Naive B cell (primary cell): ENCODE measurements at places on chromosomes 16 and 17. TPM values are rescaled to one million over a fixed set of nuclear protein-coding genes. Genes with fewer than 3 reads are reported as not detected.

GRCh38 chr16:81542609-81543570 is 98.3 kb downstream of the CMIP start:
- DNase-seq, result no peak
- no peak overlapping the region for H3K4me3 ChIP-seq
- peak overlapping the region; percentile 48 for H3K27ac ChIP-seq
- no peaks in the 10 kb centered on the region for H3K27me3 ChIP-seq
- peaks cover 76% of the 10 kb centered on the region for H3K4me1 ChIP-seq

DNA sequence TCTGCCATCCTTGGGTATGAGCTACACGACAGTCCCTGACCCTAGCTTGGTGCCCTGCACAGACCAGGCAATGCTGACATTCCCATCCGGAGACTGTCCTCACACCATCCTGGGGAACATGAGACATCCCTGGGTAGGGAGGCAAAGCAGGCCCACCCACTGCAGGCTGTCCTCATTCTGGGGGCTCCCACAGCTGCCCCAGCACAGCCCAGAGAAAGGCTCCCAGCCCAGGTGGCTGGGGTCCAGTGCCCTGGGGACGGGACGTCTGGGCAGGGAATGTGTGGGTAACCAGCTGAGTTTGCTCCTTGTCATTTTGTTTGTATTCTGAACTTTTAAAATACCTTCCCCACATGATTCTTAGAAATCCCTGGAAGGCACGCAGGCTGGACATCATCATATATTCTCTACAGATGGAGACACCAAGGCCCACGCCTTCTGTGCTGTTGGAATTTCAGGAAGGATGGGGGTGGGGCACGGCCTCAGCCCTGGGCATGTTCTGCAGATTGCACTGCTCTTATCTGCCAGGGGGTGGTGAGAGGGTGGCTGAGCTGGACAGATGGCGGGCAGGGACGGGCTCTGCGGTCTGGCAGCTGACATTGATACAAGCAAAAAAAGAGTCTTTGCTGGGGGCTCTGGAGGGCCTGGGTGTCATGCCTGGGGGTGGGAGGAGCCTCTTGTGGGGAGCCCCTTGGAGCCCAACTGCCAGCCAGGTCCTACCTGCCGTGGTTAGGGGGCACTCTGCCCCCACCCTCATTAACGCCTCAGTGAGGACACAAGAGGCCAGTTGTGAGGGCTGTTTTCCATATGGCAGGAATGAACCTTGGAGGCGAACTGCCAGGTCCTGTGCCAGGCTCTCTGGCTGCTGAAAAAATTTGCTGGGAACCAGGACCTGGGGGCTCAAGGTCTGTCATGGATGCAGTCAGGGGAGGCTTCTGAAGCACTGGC is 28.4 kb downstream of the LRRC75A start:
- H3K36me3 ChIP-seq, result no peaks in the 10 kb centered on the region
- no peak overlapping the region for H3K4me3 ChIP-seq
- no peaks in the 10 kb centered on the region for H3K4me1 ChIP-seq
- no peak overlapping the region for H3K27ac ChIP-seq
- DNase-seq, result no peak

GRCh38 chr16:17470908-17471718 is at the start of gene XYLT1:
TSS of gene XYLT1 (minus strand) at chr16:17470960. CDS start at chr16:17470796, 164 bp downstream.
- H3K4me3 ChIP-seq, result peak within 1 kb of the TSS; percentile 97
- peaks cover 69% of the 10 kb centered on the region for H3K4me1 ChIP-seq
- DNase-seq, result peak; percentile 44
- peaks cover 4% of the 10 kb centered on the region for H3K36me3 ChIP-seq

DNA sequence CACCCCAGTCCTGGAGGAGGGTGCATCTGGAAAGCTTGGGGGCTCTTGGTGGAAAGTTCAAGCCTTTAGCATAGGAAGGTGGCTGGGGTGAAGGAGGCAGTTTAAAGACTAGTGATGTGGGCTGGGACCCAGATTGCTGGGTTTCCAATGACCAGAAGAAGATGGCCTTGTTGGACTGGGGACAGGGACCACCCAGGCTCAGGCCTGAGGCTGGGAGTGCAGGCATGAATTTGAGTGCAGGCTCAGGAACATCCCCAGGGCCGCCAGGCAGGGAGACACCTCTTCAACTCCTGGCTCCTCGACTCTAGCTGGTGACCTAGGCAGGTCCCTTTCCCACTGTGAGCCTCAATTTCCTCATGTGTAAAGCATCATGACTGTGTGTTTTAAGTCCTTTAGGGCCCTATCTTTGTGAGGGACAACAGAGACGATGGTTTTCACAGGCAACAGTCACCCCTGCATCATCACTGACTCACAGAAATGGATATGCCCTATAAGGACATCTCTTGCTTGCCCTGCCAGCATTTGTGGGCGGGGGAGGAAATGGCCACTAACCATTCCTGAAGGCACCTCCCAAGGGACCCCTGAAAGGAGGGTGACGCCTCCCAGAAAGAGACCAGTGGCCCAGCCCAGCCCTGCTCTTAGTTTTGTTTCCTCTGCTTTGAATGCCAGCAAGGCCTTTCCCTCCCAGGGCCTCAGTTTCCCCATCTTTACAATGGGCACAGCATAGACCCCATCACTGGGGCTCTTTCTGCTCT is 11.1 kb downstream of the NLRC5 start:
- no peak overlapping the region for H3K4me3 ChIP-seq
- H3K36me3 ChIP-seq, result no peaks in the 10 kb centered on the region
- no peaks in the 10 kb centered on the region for H3K27me3 ChIP-seq
- peak overlapping the region; percentile 91 for H3K27ac ChIP-seq
- DNase-seq, result no peak

DNA sequence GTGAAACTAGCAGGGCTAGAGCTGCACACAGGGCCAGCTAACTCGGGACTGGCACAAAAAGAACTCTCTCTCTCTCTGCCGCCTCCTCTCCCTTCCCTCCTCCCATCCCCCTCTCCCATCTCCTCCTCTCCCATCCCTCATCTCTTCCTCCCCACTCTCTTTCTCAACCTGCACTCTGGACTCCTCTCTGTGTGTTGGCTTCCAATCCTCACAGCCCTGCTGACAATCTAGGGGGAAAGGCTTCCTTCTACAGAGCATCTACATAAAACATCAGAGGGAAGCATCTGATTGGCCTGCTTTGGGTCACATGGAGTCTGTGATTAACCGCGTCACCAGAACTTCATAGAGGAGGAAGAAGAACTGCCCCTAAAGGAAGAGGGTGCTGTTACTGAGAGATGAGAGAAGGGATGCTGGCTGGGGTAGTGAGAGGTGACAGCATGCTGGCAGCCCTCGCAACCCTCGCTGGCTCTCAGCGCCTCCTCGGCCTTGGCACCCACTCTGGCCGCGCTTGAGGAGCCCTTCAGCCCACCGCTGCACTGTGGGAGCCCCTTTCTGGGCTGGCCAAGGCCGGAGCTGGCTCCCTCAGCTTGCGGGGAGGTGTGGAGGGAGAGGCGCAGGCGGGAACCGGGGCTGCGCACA is 12.8 kb upstream of the ZFP90 start:
- no peak overlapping the region for H3K4me3 ChIP-seq
- DNase-seq, result no peak
- H3K4me1 ChIP-seq, result peaks cover 16% of the 10 kb centered on the region
- no peaks in the 10 kb centered on the region for H3K27me3 ChIP-seq
- H3K36me3 ChIP-seq, result no peaks in the 10 kb centered on the region

DNA sequence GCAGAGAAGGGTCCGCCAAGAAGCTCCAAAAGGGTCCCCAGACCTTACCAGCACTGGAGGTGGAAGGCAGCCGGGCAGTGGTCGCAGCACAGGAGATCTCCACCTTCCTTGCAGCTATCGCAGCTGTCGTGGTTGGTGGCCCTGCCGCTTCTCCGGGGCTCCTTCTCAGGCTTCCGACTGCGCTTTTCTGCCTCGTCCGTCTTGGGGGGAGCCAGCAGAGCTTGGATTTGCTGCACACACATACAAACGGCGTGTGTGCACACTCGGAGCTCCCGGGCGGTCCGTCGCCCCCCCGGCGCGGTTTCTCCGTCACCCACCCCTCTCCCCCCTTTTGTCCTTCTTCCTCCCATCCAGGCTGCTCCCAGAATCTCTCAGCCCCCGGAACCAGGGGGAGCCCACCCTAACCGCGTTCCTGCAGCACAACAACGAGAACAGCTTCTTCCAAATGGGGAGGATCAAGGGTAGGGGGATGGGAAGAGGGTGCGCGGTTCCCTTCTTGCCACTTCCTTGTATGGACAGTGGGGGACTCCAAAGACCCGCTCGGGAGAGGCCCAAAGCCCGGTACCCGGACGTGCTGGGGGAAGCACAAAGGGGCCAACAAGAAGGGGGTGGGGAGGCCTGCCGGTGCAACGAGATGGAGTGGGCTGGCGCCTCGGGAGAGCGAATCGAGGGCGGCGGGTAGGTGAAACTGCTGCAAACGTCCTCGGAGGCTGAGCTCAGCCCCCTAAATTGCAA is 1.1 kb downstream of the PHF12 start:
- H3K27ac ChIP-seq, result peak overlapping the region; percentile 91
- H3K27me3 ChIP-seq, result no peaks in the 10 kb centered on the region
- H3K36me3 ChIP-seq, result no peaks in the 10 kb centered on the region
- peak overlapping the region; percentile 98 for H3K4me3 ChIP-seq
- peaks cover 29% of the 10 kb centered on the region for H3K4me1 ChIP-seq

GRCh38 chr17:28370035-28370743 is at the start of gene VTN:
TSS of gene VTN (minus strand) at chr17:28370307. CDS start at chr17:28370203, 104 bp downstream.
- H3K4me1 ChIP-seq, result peaks cover 13% of the 10 kb centered on the region
- H3K4me3 ChIP-seq, result peak within 1 kb of the TSS; percentile 96

DNA sequence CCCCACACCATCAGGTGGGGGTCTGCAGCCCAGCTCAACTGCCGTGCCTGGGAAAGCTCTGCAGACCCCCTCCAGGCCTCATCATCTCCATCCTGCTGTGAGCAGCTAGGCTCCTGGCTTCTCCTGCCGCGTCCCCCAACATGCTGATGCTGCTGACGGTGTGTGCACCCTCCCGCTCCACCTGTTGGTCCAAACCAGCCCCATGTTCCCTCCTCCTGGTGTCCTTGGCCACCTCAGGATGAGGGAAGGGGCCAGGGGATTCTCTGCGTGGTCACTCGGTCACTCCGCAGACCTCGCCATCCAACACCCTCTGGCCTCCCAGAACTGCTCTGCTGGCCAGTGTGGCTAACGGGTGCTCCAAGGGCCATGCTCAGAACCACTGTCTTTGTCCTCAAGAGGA is 368.6 kb downstream of the FOXL1 start:
- H3K36me3 ChIP-seq, result no peaks in the 10 kb centered on the region
- H3K27ac ChIP-seq, result no peak overlapping the region
- DNase-seq, result no peak
- no peak overlapping the region for H3K4me3 ChIP-seq
- no peaks in the 10 kb centered on the region for H3K4me1 ChIP-seq

DNA sequence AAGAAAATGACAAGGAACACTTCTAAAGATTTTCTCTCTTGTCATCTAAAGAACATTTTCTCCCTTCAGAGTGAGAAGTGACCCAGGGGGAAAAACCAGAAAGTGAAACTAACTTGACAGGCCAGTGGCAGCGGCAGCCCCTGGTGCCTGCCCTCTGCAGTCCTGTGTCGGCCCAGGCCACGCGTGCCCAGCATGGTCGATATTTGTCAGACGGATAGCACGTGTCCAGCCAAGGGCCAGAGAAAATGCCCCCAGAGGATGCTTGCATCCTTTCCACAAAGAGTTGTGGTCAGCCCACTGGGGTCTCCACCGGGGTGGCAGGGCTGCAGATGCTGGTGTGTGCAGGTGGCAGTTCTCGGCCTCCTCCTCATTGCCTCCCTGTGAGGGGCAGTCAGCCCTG is 176.6 kb downstream of the RAB11FIP4 start:
- H3K4me1 ChIP-seq, result peaks cover 17% of the 10 kb centered on the region
- H3K27me3 ChIP-seq, result no peaks in the 10 kb centered on the region
- H3K36me3 ChIP-seq, result no peaks in the 10 kb centered on the region
- H3K27ac ChIP-seq, result no peak overlapping the region

- H3K4me3 ChIP-seq, result no peak overlapping the region
- H3K36me3 ChIP-seq, result peaks cover 4% of the 10 kb centered on the region
- H3K27ac ChIP-seq, result no peak overlapping the region
- H3K27me3 ChIP-seq, result no peaks in the 10 kb centered on the region
- peaks cover 21% of the 10 kb centered on the region for H3K4me1 ChIP-seq
These were observed 7.2 kb downstream of the UBFD1 start for GRCh38 chr16:23564575-23565363.

The NAGS gene
- 0.90 TPM for polyA plus RNA-seq

The KRTAP17-1 gene
- polyA plus RNA-seq, result not detected
